ENCODE measurements at places on chromosomes 4 and X.

- no peak for DNase-seq
These were observed 103.6 kb downstream of the ENOX2 start for GRCh38 chrX:130799393-130799792.

DNA sequence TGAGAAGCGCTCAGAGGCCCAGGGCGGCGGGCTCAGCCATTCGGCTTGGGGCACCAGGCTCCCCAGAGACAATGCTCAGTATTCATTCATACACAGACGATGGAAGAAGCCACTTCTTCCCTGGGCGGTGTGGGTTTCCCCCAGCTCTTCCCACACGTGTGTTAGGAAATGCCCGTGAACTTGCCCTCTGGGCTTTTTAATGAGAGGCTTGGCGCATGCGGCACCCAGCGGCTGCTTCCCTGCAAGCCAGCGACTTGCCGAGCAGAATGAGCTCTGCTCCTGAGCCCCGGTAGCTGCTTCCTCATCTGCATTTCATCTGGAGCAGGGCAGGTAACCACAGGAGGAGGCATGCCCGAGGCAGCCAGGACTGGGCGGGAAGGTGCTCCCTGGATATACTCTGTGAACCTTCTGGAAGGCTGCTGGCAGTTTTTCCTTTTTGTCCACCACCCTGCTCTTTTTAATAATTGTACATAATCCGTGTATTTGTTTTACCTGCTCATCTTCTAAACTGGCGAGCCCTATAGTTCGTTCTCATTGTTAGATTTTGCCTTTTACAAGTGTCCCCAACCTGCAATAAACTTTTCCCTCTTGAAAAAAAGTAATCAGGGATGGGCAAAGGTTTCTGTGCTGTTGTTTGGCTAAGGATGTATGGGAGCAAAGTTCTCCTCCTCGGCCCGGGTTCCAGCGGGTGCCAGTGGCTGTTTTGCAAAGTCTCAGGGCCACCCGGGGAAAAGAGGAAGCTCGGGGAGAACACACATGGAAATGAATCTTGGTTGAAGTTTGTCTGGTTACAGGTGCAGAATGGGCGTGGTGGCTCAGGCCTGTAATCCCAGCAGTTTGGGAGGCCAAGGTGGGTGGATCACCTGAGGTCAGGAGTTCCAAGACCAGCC is 178.8 kb downstream of the DCLK2 start:
- no peak for DNase-seq

GRCh38 chr4:28973587-28974350 is 1746.4 kb upstream of the PCDH7 start:
- no peak for DNase-seq

GRCh38 chr4:142034101-142034500 is 397.7 kb downstream of the IL15 start:
- no peak for DNase-seq

DNA sequence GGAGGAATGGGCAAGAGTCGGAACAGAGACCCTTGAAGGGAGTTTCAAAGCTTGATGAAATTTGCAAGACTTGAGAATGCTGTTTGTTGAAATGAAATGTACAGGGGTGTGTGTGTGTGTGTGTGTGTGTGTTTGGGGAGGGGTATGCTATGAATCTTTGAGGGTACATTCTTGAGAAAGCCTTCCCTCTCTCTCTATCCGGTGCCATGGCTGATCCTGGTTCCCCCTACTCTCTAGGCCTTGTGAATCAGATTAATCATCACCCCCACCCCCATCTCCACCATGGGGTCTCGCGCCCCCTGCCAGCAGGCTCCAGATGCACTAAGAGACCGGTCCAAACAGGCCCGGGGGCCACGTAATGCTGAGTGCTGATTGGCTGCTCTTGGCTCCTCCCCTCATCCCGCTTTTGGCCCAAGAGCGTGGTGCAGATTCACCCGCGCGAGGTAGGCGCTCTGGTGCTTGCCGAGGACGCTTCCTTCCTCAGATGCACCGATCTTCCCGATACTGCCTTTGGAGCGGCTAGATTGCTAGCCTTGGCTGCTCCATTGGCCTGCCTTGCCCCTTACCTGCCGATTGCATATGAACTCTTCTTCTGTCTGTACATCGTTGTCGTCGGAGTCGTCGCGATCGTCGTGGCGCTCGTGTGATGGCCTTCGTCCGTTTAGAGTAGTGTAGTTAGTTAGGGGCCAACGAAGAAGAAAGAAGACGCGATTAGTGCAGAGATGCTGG is at the start of gene HTR2C:
Gene HTR2C, plus strand, starts transcription at position 441 of the 729 bp plus-strand sequence. CDS start 142,851 bp downstream, outside the sequence.
- DNase-seq: no peak

DNA sequence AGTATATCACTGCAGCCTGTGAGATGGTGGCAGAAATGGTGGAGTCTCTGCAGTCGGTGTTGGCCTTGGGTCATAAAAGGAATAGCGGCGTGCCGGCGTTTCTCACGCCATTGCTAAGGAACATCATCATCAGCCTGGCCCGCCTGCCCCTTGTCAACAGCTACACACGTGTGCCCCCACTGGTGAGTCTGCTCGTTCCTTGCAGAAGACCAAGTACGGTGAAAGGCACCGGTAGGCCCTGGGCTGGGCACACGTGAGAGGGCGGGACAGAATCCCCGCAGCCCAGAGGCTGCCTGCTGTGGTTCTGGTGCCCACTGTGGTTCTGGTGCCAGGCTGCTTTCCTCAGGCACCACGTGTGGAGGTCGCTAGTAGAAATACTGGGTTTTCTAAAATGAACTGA is 31.2 kb upstream of the MSANTD1 start:
- no peak for DNase-seq

DNA sequence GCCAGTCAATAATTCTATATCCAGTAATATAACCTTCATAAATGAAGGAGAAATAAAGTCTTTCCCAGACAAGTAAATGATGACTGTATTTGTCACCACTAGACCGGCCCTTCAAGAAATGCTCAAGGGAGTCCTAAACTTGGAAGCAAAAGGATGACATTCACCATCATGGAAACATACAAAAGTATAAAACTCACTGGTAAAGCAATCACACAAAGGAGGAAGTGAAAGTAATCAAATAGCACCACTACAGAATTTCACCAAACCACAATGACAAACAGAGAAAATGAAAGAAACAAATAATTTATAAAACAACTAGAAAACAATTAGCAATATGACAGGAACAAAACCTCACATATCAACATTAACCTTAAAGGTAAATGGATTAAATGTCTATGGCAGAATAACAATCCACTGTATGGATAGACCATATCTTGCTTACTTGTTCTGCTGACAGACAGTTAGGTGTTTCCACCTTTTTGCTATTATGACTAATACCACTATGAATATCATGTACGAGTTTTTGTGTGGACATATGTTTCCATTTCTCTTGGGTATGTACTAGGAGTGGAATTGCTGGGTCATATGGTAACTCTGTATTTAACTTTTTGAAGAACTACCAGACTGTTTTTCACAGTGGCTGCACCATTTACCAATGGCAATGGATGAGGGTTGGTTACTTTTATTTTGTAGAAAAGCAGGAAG is 44.9 kb downstream of the NAT8L start:
- no peak for DNase-seq

DNA sequence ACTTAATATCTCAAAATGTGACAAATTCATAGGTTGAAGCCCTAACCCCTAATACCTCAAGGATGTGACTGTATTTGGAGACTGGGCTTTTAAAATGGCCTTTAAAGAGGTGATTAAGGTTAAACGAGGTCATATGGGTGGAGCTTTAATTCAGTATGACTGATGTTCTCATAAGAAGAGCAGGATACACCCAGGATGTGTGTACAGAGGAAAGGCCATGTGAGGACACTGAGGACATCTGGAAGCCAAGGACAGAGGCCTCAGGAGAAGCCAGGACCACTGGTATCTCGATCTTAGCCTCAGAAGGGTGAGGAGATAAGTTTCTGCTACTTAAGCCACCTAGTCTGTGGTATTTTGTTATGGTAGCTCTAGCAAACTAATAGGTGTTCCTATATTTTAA is 49.0 kb upstream of the SHISA3 start:
- no peak for DNase-seq

- no peak for DNase-seq
These were observed 1598.3 kb downstream of the PCDH18 start for GRCh38 chr4:135934026-135934425.

DNA sequence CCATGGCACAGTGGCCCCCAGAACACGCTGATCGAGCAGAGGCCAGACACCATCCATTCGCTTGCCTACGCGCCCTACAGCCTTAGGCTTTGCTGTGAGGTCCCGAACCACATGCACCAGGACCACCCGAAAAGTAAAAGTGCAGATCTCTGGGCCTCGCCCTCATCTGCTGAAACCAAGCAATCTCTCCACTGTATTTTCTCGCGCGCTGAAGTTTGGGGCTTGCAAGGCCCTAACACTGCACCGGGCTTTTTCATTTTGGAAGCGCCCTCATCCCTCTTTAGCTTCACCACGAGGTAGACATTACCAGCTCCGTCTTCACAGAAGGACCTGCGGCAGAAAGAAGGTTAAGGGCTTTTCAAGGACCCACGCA is 21.2 kb downstream of the NKX3-2 start:
- no peak for DNase-seq

DNA sequence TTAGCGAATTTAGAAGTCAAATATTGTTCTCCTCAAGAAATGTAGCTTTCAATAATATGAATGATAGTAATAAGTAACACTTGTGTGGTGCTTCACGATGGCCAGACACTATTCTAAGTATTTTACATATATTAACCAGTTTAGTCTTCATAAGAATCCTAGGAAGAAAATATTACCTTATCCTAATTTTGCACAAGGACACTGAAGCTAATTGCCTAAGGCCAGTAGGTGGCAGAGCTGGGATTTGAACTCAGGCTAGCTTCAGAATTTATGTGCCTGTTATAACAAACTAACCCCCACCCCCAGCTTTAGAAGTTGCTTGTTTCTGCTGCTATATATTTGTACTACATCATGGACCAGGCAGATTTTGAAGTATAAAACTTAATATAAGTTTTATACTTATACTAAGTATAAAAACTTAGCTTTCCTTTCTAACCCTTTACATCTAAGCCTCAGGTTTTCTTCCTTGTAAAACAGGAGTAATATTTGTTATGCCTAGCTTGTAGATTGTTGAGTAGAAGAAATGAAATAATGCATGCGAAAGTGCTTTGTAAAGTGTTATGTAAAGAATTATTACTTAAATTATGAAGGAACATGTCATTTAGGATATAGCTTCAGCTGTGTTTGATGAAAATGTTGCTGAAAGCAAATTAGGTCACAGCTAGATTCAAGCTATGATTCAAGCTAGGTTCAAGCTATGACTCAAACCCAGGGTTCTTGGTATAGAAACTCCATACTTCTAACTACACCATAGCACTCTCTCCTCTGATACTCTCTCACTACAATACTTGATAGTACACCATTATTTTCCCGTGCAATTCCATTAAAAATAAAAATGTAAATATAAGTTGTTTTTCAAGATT is 4.2 kb upstream of the CDS1 start:
- DNase-seq: no peak

GRCh38 chr4:109179061-109179460 is 123.4 kb downstream of the COL25A1 start:
- DNase-seq: no peak

GRCh38 chrX:24025741-24026403 is 1.1 kb downstream of the KLHL15 start:
- no peak for DNase-seq

- DNase-seq: no peak
These were observed 191.8 kb downstream of the PDGFC start for GRCh38 chr4:156779774-156780173.

GRCh38 chr4:10164877-10165283 is 48.3 kb upstream of the WDR1 start:
- DNase-seq: no peak
